ENCODE measurements at places on chromosomes 3 and 15. TPM values are rescaled to one million over a fixed set of nuclear protein-coding genes. Genes with fewer than 3 reads are reported as not detected.

TGM4 gene
- total RNA-seq: 0.08 TPM

SNX4 gene
- 14.8 TPM for total RNA-seq

ANO10 gene
- total RNA-seq: 27.8 TPM

DNAJC19 gene
- 28.2 TPM for total RNA-seq

LRRC31 gene
- not detected for total RNA-seq

SCN5A gene
- total RNA-seq: under 0.01 TPM

ROPN1 gene
- not detected for total RNA-seq
